ENCODE measurements at places on chromosomes 1 and 21.

DNA sequence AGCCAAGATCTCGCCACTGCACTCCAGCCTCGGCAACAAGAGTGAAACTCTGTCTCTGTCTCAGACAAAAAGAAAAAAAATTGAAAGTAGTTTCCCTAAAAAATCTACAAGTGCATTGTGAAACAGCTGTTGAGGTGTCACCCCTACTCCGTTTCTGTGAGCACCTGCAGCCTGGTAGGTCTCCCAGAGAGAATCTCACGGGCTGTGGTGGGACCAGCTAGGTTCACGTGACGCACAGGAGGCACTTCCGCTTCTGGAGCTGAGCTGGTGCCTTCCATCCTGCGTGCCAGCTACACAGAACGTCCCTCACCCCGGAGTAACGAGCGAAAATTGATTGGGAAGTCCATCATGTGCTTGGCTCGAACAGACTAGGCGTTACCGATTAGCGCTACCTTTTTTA is 66.8 kb downstream of the COL24A1 start:
- no peak for DNase-seq

- DNase-seq, result no peak
Observed at GRCh38 chr1:237792726-237793125, 98.0 kb downstream of the ZP4 start.

DNA sequence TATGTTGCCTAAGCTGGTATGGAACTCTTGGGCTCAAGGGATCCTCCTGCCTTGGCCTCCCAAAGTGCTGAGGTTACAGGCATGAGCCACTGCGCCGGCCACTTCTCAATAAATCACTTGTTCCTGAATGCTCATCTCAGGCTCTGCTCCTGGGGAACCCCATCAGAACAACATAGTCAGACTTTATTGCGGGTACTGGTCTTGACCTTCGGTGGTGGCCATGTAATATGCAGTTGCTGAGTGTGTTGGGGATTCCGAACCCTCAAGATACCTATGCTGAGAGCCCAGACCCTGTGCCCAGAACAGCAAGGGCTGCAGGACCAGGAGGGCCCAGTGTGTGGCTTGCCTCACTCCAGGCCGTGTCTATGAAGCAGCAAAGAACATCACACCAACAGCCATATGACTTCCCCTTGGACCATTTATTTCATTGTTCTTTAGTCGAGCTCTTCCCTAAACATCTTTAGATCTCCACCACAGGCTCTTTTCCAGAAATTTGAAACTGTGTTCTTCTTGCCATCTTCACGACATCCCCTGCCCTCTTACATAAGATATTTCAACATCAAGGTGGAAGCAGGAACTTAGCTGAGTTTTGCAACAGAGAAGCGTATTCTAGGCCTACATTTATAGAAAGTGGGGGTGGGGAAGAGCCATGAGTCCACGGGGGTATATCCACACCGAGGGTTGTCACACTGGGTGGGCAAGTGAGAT is 12.7 kb upstream of the SDHB start:
- DNase-seq, result no peak

DNA sequence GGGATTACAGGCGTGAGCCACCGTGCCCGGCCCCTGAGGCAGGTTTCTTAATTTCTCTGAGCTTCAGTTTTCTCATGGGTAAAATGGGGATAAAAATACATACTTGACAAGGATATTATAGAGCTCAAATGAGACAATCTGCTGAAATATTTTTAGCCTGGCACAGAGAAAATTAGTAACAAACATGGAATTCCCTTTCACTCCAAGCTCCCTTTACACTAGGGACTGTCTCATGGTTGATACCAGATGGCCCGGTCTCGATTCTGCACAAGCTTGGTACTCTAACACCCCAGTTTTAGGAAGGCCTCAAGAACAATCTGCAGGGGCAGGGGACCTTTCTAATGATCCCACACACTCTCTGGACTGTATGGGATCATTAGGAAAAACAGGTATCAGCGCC is 671.7 kb downstream of the SMYD3 start:
- no peak for DNase-seq

- DNase-seq, result peak; percentile 10
Observed at GRCh38 chr1:178532392-178532791, 19.5 kb downstream of the TEX35 start.

All from stimulated activated CD4-positive, alpha-beta T cell treated with anti-CD3 and anti-CD28 coated beads, TNF-alpha, amount 100 ng/mL, for 1 hour (primary cell).